ENCODE measurements at places on chromosomes 7 and 10.

DNA sequence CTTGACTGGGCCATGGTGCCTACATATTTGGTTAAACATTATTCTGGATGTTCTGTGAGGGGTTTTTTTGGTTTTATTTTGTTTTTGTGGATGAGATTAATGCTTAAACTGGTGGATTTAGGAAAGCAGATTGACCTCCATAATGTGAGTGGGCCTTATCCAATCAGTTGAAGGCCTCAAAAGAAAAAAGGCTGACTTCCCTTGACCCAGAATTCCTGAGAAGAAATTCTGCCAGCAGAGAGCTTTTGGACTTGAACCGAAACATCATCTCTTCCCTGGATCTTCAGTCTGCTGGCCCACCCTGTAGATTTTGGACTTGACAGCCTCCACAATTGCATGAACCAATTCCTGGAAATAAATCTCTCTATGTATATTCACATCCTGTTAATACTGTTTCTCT is 94.4 kb downstream of the ADRA2A start:
- no peak for DNase-seq

DNA sequence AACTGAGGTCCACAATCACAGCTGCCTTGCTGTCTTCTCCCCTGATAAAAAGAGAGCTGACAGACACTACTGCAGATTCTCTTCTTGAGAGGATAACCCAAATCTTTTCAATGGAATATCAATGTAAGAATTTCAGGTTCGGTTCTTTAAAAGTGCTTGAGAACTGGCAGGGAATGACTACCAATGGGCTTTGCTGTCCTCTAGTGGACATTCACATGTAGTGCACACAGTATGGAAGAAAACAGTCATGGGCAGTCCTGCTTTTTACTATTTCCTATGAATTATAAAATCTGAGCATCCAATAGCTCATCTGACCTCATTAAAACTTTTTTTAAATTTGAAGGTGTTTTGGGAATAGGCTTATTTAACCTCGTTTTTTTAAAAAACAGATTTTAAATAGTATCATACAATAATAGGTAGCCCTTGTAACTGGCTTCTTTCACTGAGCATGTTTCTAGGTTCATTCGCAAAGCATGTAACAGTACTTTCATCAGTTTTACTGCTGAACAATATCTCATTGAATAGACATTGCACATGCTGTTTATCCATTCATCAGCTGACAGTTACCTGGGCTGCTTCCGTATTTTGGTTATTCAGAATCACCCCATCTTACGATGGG is 18.3 kb downstream of the FZD9 start:
- DNase-seq, result peak; percentile 61

- peak; percentile 90 for DNase-seq
Measured at GRCh38 chr10:102729029-102730026, 14.4 kb upstream of the WBP1L start.

GRCh38 chr10:56266120-56266519 is 94.9 kb downstream of the ZWINT start:
- DNase-seq, result no peak

- DNase-seq, result no peak
Measured at GRCh38 chr10:24579906-24580305, 143.8 kb downstream of the ARHGAP21 start.

DNA sequence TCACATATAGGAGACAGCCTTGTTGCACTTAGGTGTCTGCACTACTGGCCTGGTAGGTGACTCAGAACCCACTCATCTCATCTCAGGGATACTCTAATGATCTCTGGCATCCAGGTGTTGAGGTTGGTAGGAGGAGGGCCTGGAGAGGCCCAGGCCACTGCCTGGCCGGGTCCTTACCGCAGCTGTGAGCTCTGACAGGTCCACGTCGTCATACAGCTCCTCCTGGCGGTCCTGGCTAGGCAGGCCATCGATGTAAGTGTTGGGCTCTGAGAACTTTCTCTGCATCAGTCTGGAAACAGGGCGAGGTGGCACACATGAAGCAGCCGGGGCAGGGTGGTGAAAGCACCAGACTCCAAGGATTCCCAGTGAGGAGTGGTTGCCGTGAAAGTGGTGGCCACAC is 62.1 kb downstream of the VWA2 start:
- no peak for DNase-seq

- no peak for DNase-seq
Measured at GRCh38 chr10:55398497-55398882, 597.5 kb upstream of the PCDH15 start.

DNA sequence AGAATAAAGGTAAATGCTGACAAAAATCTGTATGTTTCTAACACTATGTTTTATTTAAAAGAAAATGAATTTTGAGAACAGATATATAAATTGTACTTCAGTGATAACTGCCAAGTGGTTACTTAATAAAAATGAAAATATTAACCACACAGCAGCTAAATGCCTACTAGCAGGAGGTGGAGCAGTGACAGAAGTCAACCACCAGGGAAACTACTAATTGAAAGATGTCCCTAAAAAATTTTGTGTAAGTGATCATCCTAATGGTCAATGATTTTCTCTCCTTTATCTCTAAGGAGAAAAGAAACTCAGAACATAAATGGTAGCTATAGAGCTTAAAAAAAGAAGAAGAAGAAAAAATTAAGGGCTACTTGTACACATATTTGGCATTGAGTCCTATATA is 22.9 kb downstream of the WNT16 start:
- no peak for DNase-seq

GRCh38 chr7:41972270-41972669 is 264.7 kb downstream of the GLI3 start:
- no peak for DNase-seq

DNA sequence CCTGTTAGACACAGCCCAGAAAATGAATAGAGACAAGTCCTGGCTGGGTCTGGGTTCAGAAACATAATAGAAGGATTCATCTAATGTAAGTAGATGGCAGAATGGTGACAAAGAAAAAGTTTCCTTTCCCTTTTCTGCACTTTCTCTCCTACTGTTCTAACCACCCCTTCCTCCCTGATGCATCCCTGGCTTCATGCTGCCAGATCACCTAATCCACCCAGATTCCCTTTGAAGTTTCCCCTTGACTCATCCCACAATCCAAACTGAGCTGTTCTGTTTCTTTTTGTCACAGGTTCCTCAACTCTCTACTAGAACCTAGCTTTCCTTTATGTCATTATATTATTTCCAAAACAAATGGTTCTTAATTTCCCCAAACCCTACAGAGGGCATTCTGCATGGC is 1.1 kb upstream of the MACC1 start:
- DNase-seq, result no peak

- DNase-seq, result no peak
Measured at GRCh38 chr10:112954974-112955581, 5.0 kb downstream of the TCF7L2 start.

- DNase-seq, result no peak
Measured at GRCh38 chr10:21368728-21369425, 156.6 kb downstream of the SKIDA1 start.

DNA sequence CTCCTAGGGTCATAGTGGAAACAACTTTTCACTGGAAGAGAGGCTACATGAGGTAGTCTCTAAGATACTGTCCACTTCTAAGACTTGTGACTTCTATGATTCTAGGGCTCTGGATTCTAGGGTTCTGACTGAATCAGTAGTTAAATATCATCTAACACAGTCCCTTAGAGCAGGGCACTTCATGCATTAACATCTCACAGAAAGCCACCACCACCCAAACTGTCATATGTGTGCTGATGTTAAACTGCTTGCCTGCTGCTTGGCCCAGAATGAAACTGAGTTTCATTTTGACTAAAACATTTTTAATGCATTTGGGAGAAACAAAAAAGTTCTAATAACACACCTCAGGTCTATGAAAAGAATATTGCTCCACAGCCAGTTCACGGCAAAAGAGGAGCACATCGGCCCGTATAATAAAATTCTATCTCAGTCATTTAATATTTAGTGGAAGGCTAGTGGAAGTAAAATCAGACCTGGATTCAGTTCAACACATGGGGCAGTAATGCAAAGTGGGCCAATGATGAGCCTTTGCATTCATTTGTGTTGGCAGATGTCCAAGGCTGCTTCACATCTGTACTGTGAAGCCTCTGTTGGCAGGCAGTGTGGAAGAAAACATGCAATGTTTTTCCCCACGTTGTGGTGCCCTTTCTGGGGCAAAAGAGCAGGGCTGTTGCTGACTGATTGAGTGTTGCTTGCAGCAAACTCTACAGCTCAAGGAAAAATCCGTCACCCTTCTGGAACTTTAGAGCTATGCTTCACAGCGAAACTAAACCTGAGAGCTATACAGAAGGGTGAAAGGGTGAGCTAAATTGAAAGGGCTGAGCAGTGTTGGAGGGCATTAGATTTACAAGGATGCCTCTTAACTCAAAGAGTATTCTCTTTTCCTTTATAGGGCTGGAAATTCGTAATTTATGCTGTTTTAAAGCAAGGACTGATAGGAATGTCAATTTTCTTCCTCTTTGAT is 33.5 kb upstream of the AUTS2 start:
- DNase-seq, result no peak

- no peak for DNase-seq
Measured at GRCh38 chr10:110786172-110786571, 85.6 kb upstream of the PDCD4 start.

GRCh38 chr7:3196629-3197400 is 104.2 kb upstream of the SDK1 start:
- DNase-seq, result no peak

GRCh38 chr10:26571655-26572054 is 125.8 kb upstream of the PDSS1 start:
- DNase-seq, result no peak

DNA sequence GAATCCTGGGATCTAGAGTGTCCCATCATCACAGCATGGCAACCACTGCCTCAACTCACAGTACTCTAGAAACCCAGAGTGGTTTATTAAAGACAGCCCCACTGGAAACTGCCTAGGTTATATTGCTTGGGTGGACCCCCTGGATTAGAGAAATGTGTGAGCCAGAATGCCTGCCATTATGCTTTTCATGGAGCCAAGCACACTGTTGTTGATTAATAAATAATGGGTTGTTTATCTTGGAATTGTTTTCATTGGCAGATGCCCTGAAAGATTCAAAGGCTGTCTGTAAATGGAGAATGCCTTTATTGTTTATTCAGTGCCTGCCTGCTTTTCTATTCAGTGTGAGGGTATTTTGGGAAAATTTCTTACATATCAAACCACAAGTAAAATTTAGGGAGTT is 52.1 kb downstream of the GNAI1 start:
- DNase-seq, result no peak

DNA sequence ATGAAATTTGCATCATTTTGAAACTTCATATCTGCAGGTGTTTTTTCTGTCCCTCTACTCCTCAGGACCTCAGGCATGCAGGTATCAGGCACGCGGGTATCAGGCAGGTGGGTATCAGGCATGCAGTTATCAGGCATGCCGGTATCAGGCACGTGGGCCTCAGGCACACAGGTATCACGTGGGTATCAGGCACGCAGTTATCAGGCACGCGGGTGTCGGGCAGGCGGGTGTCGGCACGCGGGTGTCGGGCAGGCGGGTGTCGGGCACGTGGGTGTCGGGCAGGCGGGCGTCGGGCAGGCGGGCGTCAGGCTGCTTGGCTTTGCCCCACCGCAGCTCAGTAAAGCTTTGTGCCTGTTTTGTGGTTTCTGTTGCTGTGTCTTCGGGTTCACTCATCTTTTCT is 8.7 kb downstream of the SPRN start:
- no peak for DNase-seq

GRCh38 chr10:45557275-45557905 is 115.2 kb downstream of the ZFAND4 start:
- DNase-seq, result no peak

DNA sequence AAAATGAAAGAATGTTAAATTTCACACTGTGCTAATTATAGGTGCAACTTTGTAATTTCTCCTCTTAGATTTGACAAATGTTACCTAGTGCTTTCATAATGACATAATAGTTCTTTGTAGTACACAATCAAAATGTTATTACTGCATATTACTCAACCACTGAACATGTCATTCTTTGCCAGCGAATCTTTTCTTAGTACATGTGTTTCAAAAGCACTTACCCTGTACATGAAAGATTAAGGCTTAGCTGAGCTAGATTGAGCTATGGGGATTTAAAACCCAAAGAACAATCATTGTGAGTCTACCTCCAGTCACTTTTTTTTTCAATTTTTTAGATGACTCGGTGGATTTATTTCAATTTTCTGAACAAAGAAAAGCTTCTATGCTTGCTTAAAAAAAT is 123.5 kb upstream of the FERD3L start:
- DNase-seq, result no peak

- DNase-seq, result peak; percentile 65
Measured at GRCh38 chr10:28410420-28411135, 107.7 kb upstream of the MPP7 start.

Measured in A549 (cell line).